ENCODE measurements at places on chromosomes 3 and 15.
A peak's percentile ranks its signal among the peaks of the same experiment; 100 is the strongest.

DNA sequence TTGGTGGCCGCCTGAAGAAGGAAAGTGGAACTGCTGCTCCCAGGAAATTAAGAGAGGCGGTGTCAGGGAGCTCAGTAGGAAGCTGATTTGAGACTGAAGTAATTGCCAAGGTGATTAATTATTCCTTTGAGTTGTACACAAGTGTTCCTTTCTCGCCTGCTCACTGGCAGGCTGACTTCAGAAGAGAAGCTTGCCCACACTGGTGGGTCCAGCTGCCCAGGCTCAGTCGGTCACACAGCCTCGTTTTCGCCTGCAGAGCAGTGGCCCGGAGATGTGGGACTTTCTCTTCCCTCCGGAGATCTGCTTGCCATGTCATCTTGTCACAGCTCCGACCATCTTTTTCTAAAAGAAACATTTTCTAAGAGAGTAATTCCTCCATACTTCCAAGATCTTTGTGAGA is 478.0 kb downstream of the MCTP2 start:
- DNase-seq, result no peak

DNA sequence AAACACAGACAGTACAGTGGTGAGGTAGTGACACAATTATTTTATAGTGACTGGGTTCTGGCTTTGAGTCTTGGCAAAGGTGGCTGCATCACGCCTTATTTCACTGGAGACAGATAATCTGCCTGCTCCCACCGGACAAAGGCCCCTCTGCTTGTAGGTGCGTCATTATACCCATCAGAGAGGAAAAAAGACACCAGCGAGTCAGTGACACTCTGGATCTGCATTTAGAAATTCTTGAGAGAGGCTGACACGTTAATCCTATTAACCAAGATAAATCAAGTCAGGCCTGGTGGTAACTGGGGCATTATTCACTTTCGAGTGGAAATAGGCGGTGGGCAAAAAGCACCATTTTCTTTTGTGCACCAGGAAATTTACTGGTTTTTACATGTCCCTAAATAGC is 76.2 kb downstream of the NR2F2 start:
- no peak for DNase-seq

- no peak for DNase-seq
Measured at GRCh38 chr15:88113613-88114308, 142.8 kb downstream of the NTRK3 start.

- DNase-seq, result no peak
Measured at GRCh38 chr3:7207125-7207524, 346.2 kb downstream of the GRM7 start.

GRCh38 chr3:126680667-126681055 is 23.4 kb upstream of the CHCHD6 start:
- peak; percentile 28 for DNase-seq

DNA sequence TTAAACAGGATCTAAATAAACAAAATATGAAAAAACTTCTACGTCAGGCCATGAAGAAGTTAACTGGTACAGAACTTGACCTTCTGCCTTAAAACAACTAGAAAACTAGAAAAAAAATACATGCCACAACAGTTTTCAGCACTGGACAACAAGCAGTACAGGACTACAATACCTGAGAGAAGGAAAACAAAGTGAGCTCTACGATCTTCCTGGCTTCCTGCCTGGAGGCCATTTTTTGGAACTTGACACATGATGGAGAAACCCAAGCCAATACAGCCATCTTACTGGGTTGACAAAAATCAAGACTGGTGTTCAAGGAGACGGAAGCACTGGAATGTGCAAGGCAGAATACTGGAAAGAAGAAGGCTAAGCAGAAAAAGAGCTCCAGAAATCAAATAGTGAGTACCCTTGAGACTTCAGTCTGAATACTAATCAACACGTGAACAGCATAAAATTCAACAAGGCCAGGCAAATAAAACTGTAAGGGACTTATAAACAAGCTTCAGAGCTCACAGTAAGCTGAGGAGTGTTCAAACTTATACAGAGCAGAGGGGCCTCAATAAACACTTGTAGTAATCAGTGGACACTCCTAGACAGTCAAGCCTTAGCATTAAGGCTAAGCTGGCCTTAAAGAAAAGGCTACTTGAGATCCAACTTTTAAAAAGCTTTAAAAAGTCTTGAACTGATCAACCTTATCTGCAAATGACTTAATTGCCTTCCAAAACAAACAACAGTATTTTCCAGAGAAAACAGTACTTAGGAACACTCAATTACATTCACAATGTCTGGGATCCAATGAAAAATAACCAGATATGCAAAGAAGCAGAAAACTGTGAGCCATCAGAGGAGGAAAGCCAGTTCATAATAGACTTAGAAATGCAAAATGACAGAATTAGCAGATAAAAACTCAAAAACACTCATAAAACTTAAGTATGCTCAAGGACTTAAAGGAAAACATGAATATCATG is 63.2 kb downstream of the DLG1 start:
- no peak for DNase-seq

GRCh38 chr3:141370065-141370533 is 1.8 kb downstream of the ZBTB38 start:
- peak; percentile 93 for DNase-seq

DNA sequence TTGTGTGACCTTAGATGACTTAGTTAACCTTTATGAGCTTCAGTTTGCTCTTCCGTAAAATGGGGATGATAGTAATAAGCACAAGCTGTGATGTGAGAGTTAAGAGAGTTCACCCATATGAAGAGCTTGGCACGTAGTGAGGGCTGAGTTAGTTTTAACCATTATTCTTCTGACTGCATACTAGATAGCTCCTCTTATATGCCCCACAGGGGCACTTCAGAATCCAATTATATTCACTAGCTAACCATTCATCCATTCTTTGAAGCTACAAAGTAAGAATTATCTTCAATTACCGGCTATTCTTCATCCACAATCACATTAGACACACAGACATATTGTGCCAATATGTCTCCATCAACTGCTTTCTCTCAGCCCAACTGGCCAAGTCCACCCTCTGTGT is 159.0 kb upstream of the STT3B start:
- DNase-seq, result no peak

DNA sequence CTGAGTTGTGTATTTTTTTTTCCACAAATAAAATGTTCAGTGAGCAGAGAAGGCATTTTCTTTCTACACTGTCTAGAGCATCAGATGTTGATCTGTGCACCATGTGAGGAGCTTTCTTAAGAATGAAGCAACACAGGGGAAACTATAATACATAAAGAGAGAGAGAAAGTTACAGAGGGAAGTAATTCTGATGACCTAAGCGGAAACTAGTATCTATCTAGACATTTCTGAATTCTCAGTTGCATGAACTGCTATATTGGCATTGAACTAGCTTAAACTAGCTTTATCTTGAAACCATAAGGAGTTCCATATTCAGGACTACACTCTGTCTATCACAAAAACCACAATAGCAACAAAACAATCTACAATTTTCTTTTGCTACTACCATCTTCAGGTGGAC is 822.4 kb downstream of the VGLL3 start:
- no peak for DNase-seq

DNA sequence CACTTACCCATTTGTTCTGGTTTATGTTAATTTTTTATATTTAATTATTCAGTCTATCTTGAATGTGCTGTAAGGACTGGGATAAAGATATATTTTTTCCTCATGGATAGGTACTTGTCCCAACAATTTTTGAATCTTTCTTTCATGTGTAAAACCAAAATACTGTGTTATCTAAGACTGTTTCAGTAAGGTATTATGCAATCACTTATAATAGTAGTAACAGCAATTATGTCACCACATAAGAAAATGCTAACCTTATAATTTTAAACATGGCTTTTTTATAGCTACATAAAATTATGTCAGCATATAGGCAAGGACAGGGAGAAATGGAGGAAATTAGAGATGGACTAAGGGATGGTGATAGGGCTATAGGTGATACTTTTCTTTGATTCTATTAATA is 2.9 kb upstream of the CTDSPL start:
- no peak for DNase-seq

DNA sequence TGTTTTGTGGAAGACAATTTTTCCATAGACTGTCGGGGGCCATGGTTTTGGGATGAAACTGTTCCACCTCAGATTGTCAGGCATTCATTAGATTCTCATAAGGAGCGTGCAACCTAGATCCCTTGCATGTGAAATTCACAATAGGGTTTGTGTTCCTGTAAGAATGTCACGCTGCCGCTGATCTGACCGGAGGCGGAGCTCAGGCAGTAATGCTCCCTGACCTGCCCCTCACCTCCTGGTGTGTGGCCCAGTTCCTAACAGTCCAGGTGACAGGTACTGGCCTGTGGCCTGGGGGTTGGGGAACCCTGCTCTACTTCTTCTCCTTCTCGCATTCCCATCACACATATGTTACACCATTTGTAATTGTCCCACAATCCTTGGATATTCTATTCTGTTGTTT is 11.0 kb downstream of the CHRNA7 start:
- DNase-seq, result peak; percentile 35

GRCh38 chr3:128648940-128649663 is 1.5 kb downstream of the RPN1 start:
- peak; percentile 7 for DNase-seq

GRCh38 chr15:89671687-89672086 is 7.5 kb downstream of the PLIN1 start:
- no peak for DNase-seq

DNA sequence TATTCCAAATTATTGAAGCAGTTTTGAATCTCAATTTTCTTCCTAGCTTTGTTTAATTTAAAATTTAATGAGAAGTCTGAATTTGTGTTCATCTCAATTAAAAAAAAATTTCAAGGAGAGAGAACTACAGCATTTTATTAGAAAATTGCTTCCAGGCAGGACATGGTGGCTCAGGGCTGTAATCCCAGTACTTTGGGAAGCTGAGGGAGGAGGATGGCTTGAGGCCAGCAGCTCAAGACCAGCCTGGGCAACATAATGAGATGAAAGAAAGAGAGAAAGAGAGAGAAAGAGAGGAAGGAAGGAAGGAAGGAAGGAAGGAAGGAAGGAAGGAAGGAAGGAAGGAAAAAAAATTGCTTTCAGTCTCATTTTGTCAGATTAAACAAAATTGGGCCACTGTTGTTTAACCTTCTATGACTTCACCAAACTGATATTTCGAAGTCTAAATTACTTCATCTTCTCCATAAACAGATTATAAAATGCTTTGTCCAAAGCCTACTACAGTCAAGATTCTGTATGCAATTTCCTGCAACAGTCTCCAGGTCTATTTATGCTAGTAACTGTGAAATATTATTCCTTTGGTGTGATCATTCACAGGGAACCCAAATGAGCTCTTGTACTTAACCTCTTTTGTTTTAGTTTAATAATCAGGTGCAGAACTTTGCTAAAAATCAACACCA is 6.6 kb upstream of the ABHD6 start:
- DNase-seq, result no peak

DNA sequence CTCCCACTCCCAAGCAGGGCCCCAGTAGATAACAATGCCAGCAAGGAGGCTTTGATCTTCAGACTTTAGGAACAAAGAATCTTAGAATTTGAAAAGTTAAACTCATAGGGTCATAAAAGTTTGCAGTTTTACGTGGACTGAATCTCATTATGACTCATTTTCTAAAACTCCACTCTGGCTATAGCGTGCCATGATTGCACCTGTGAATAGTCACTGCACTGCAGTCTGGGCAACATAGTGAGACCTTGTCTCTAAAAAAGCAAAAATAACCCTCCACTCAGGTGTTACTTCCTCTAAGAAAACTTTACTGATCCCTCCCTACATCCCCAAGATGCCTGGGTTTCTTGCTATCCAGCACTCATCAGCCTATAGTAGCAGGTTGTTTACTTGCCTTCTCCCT is 104.5 kb downstream of the IL20RB start:
- DNase-seq, result no peak

- no peak for DNase-seq
Measured at GRCh38 chr15:39132954-39133600, 447.8 kb upstream of the THBS1 start.

DNA sequence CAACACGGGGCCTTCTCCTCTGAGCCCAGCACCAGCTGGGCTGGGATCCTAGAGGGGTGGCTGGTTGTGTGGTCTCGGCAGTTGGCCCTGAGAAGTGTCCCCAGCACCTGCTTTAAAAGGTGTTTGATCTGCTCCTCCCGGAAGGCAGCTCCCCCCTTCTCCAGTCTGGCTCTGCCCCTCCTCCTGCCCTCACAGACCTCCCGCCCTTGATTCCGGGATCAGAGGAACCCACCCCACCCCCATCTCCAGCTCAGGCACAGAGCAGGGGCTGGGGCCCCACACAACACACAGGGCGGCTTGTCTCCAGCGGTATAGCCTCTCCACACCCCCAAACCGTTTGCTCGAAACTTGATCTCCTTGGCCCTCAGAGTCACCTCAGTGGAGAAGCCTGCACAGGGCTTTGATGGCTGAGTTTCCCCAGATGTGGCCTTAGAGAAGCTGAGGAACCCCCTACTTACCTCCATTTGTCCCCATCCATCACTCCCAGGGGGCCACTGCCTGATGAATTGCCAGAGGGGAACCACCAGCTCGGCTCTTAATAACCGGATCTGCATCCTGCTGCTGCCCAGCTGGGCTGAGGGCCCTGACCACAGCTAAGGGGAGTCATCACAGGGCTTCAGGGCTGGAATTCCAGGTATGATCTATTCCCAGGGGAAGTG is 6.4 kb upstream of the STRA6 start:
- DNase-seq, result peak; percentile 79

GRCh38 chr3:31219131-31219843 is 313.4 kb upstream of the STT3B start:
- no peak for DNase-seq

- DNase-seq, result no peak
Measured at GRCh38 chr3:29144361-29144760, 136.5 kb upstream of the RBMS3 start.

GRCh38 chr3:151946606-151947005 is 73.2 kb downstream of the SUCNR1 start:
- no peak for DNase-seq

DNA sequence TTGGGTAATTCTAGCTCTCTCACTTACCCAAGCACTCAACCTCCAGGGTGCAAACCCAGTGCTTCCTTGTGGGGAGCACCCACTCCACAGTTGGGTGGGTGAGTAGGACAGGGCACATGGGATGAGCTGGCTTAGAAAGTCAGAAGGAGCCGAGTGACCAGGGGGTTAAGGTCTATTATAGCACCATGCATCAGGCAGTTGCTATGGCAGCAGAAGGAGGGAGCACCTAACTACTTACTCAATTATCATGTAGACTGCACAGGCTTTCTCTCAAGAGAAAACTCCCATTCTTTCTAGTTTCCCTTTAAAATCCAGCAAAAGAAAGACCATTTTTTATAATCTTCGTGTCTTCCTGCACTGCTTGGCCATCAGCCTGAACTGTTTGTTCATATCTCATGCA is 163.0 kb downstream of the OCA2 start:
- DNase-seq, result no peak

Data from eye (tissue), 1 donor.